ENCODE measurements at places on chromosomes 16 and 17.

DNA sequence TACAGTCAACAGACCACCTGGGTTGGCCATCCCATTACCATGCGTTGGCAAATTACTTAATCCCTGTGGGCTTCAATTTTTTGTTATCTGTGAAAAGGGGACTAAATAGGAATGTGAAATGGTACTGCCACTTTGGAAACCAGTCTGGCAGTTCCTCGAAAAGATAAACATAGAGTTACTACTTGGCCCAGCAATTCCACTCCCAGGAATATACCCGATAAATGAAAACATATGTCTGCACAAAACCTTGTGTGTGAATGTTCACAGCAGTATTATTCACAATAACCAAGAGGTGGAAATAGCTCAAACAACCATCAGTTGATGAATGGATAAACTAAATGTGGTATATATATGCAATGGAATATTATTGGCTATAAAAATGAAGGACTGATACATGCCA, 87.9 kb downstream of the TANGO6 start:
- no peak for DNase-seq

- DNase-seq = no peak
These were observed 5.6 kb downstream of the SLC38A8 start for GRCh38 chr16:84036982-84037425.

GRCh38 chr17:57906910-57907309, 48.3 kb downstream of the CUEDC1 start:
- no peak for DNase-seq

- no peak for DNase-seq
These were observed 471.9 kb downstream of the PMP22 start for GRCh38 chr17:14793237-14793636.

- no peak for DNase-seq
These were observed 666 bp downstream of the HGS start for GRCh38 chr17:81684442-81684911.

DNA sequence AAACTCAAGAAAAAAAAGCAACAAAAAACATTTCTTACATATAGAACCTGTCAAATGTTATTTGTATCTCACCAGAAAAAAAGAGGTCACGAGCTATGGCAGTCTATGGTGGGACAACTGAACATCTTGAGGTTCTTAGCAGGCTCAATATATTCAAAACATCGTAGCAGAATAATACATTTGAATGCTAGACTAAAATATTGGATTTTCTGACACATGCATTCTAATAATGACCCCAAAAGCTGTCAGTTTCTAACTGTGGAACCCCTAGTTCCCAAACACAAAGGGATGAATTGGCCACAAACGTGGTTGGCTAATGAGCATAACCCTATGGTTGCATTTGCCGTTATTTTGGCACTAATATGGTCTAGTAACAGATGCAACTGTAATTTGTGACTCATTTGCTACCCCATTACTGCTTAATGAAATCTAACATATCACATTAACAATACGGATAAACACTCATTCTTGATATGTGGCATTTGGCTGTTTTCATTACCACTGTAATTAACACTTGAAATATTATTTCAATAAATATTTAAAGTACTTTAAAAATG, 81.2 kb downstream of the TOX3 start:
- no peak for DNase-seq

DNA sequence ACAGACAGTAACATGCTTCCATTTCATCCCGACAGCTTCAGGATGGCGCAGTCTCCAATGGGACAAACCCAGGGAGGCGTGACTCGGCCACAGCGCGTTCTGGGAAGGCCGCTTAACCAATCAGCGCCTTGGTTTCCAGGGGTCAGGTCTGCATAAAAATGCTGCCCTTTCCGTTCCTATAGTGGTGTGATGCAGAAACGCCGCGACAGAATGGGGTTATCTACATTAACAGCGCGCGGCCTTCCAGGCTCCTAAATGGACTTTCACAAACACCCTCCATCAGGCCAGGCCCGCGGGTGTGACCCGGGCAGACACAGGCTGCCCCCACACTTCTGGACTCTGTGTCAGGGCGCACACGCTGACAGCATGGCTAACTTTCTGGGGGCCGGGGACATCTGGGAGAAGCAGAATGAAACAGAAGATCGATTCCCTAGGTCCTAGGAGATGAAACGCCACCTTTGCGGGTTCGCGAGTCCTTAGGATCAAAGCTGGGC, 792 bp downstream of the TMEM231 start:
- no peak for DNase-seq
